ENCODE measurements at places on chromosomes 16 and 17.

- peak; percentile 53 for DNase-seq
Measured at GRCh38 chr17:16353317-16354174, at the start of gene CENPV. CENPV (minus strand) TSS chr17:16353469; CDS start chr17:16353436, 33 bp downstream.

DNA sequence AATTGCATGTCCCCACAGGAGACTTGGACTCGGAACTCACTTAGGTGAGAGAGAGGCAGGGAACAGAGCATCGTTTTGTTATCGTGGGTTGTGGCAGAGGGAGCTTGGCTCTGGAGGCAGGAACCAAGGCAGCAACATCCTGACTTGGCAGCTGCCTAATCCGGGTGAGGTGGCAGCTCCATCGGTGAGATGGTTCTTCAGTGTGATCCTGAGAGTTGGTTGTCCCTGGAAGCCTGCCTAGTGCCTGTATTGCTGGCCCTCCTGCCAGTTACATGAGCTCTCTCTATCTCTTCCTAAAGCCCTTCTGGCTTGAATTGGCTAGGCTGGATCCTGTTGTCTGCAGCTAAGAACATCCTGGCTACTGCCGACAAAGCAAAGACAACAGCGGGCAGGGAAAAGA lies 19.9 kb upstream of the SEC14L1 start:
- no peak for DNase-seq

DNA sequence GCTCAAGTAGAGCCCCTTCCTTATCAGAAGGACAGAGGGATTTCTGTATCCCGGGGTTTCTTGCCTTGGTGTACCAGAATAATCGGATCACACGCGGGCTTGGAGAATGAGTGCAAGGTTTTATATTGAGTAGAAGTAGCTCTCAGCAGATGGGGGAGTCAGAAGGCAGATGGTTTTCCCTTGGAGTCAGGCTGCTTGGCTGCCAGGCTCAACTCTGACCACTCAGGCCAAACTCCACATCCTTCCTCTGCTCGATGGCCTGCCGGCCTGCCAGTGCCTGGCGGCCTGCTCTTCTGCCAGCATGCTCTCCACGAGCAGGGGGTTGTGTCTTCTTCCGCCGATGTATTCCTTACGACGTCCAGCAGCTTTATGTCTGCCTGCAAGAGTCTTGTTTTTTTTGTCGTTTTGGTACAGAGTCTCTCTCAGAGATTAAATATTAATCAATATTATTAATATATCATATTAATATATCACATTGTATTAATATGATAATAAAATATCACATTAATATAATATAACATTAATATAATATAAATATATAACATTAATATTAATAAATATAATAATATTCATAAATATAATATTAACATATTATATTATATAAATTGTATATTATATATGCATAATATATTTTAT lies 229.2 kb upstream of the WSCD1 start:
- DNase-seq: no peak

GRCh38 chr17:70217571-70217970 lies 48.2 kb downstream of the KCNJ2 start:
- no peak for DNase-seq

All from neuronal stem cell (in vitro differentiated cells).